Adipocyte (in vitro differentiated cells): ENCODE measurements at places on chromosomes 7 and 10.

- DNase-seq: peak; percentile 75
These were observed 622 bp upstream of the COL1A2 start for GRCh38 chr7:94394109-94394436.

DNA sequence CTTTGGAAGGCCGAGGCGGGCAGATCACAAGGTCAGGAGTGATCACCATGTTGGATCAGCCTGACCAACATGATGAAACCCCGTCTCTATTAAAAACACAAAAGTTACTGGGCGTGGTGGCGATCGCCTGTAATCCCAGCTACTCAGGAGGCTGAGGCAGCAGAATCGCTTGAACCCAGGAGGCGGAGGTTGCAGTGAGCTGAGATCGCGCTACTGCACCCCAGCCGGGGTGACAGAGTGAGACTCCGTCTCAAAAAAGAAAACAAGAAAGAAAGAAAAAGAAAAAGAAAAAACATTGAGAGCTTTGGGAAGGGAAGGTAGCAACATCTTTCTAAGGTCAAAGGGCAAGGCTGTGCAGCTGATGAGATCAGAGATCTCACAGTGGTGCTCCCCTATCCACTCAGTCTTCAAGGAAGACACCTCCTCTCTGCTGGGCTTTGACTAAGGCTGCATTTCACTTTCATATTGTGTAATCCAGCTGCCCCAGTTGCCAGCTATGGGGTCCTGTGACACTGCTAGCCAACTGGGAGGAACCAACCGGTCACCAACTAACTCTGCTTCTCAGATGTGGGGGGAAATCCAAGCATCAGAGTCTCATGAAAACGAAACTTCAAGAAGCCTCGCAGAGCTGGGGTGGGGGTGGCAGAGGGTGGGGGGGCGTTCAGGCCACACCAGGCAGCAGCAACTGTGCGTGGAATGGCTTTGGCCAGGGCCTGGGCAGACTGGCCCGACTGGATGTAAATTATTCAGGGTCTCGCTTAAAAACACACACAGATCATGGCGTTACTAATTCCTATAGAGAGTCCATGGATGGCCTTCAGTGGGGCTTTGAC, 1.5 kb downstream of the IL15RA start:
- DNase-seq: peak; percentile 41

DNA sequence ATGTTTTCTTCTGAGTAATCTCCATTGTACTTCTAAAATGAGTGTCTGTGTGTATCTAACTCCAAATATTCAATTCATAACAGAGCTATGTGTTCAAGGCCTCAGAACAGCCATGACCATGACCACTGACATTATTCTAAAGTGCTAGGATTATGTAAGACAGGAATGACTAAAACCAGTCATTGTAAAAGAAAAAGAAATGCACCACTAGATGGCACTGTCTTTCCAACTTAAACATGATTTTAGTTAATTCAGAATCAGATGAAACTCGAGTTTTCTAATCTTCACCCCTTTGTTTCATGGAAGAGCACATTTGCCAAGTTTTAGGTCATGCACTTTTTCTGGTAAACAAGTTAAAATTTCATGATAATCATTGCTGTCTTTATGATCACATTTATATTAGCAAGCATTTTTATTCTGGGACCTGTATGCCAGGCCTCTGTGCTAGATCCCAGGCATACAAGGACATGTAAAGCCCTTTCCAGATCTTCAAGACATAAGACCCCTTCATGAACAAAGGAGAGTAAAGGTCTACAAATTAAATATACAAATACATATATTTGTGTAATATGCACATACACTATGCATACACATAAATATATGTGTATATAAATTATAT, 26.1 kb upstream of the RSU1 start:
- DNase-seq: peak; percentile 98

- no peak for DNase-seq
These were observed 73.9 kb downstream of the KIAA1549 start for GRCh38 chr7:138907201-138907847.

- no peak for DNase-seq
These were observed 74.0 kb downstream of the PIP4K2A start for GRCh38 chr10:22640359-22640758.

DNA sequence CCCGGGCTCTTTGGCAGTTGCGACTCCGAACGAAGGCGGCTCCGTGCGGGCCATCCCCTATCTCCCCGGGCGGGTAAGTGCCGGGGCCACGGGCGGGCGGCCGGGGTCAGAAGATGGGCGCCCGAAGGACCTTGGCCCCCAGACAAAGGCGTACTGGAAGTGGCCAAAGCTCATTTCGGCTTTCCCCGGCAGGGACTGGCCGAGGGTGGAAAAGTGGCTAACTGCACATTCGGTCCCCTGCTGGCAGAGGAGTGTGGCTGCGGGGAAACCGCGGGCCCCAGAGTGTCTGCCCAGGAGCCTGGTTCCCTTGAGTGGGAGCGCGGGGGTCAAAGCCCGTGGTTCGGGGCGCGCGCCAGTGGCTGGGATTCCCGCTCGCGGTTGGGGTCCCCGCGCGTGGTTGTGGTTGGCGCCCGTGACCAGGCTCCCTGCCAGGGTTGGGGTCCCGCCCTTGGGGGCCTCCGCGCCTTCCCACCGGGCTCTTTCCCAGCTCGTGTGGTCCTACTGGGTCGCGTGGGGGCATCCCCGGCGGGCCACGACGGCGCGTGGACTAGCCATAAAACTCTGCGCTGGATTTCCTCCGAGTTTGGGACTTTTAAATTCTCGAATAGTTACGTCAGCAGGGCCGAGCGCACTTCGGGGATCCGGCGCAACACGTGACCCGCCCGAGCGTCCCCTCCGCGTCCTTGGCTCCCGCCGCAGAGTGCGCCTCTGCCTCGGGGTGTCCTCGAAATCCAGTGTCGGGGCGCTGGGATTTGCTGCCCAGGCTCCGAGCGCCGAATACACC, 124.4 kb downstream of the TACC2 start:
- DNase-seq: peak; percentile 92

GRCh38 chr10:8057636-8058273, 3.3 kb downstream of the GATA3 start:
- no peak for DNase-seq

- no peak for DNase-seq
These were observed 41.4 kb downstream of the STAM start for GRCh38 chr10:17685233-17685840.

DNA sequence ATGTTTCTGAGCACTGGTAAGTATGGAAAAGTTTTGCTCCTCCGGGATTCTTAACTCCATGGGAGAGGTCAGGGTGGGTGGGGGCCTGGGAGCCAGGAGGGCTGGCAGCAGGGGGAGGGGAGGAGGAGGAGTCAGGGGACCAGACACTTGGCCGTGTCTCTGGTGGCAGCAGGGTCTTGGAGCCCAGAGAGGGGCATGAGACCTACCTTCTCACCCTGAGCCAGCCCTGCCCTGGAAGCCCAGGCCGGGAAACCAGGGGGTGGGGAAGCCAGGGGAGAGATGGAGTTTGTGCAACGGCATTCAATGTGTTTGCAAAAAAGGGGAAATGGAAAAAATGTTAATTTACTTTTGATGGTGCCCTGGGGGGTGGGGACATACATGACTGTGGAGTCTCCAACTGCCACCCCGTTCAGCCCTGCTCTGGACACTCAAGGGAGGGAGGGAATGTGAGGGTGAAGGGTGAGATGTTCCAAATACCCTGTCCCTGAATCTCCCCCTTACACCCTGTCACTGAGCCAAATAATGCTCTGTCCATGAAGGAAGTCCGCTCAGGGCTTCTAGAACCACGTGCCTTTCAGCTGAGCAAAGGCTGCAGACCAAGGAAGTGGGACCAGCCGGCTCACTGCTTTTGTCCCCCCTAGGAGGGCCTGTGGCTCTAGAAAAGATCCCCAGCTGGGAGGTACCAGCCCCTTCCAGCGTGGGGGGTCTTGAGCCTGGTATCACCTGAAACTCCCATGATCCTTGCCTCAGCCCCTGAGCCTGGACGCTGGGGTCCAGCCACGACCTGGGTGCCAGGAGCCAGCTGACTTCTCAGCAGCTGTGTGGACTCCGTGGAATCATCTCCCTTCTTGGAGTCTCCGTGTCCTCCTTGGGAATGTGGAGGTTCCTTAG, 48.3 kb downstream of the TMEM270 start:
- DNase-seq: no peak

DNA sequence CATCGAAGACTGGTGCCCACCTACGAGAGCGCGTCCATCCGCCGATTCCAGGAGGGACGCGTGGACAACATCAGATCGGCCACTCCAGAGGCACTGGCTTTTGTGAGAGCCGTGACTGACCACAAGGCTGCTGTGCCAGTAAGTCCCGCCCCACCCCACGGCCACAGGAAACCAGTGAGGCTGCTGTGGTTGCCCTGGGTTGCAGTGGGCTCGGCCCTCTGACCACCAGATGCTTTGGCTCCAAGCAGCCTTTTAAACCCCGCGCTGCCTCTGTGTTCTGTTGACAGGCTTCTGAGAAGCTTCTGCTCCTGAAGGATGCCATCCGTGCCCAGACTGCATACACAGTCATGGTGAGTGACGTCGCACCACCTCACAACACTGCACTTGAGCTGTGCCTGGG, 24.4 kb upstream of the C10orf53 start:
- no peak for DNase-seq

GRCh38 chr10:121633056-121633455, 34.8 kb upstream of the FGFR2 start:
- DNase-seq: no peak

DNA sequence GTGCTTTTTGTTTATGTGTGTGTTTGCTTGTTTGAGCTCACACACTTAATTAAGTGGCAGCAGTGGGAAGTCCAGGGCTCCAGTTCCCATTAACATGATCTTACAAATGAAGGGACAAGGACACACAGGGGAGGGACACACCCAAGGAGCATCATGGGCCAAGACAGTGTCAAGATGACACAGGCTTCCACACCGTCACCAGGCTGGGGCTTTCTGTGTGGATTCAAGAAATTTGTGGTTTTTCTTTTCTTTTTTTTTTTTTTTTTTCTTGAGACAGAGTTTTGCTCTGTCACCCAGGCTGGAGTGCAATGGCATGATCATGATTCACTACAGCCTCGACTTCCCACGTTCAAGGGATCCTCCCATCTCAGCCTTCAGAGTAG, 173.6 kb downstream of the KIAA1217 start:
- DNase-seq: no peak
